ENCODE measurements at places on chromosomes 3 and 15. TPM values are rescaled to one million over a fixed set of nuclear protein-coding genes. Genes with fewer than 3 reads are reported as not detected.

GRCh38 chr15:62094388-62094787 lies 27.6 kb downstream of the C2CD4A start:
- no peak overlapping the region for H3K4me3 ChIP-seq
- no peak overlapping the region for H3K27ac ChIP-seq
- no peaks in the 10 kb centered on the region for H3K36me3 ChIP-seq
- no peak for DNase-seq
- no peaks in the 10 kb centered on the region for H3K4me1 ChIP-seq

CACNA2D2 gene
- 1.5 TPM for total RNA-seq

FSIP1 gene
- total RNA-seq = 16.2 TPM

GRCh38 chr15:99716540-99717095 lies 16.6 kb downstream of the LYSMD4 start:
- H3K27me3 ChIP-seq = no peaks in the 10 kb centered on the region
- no peaks in the 10 kb centered on the region for H3K36me3 ChIP-seq
- no peak overlapping the region for H3K4me3 ChIP-seq
- peak overlapping the region; percentile 70 for H3K27ac ChIP-seq

DNA sequence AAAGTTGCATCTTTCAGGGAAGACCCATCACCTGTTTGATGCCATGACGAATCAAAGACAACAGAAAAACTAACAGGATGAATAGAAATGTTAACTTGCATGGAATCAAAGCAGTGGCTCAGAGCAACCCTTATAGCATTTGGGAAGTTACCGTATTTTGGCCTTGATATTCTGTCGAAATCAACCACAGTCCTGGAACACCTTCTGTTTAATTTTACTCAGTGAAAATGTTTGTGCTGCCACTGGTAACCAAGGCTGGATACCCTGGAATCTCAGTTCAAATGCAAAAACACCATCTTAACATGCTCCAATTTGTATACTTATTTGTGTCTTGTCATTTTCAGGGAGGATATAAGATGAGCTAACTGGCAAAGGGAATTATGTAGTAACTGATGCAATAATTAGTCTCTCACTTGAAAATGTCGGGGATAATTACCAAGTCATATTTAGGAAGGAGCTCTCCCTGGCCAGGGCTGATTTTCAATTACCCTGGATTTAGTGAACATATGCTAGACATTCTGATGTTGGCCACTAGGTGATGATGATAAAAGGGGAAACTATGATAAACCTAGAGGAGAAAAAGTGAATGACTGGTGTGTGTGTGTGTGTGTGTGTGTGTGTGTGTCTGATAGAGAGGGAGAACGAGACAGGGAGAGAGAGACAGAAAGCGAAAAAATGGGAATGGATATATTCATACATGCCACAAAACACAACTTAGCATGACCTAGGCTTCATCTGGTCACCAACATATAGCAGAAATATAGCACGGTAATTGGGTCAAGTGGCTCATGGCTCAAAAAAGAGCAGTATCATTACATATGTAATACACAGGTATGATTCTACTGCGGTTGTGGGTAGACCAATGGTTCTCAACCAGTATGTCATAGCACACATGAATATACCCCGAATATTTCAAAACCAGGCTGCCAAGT lies 19.0 kb upstream of the PRICKLE2 start:
- H3K27ac ChIP-seq = no peak overlapping the region
- no peak overlapping the region for H3K4me3 ChIP-seq
- no peaks in the 10 kb centered on the region for H3K4me1 ChIP-seq
- H3K36me3 ChIP-seq = no peaks in the 10 kb centered on the region

PLEKHO2 gene
- 26.5 TPM for total RNA-seq

SLC38A3 gene
- total RNA-seq = not detected

- H3K36me3 ChIP-seq = no peaks in the 10 kb centered on the region
- no peaks in the 10 kb centered on the region for H3K27me3 ChIP-seq
- no peaks in the 10 kb centered on the region for H3K4me1 ChIP-seq
- no peak for DNase-seq
- no peak overlapping the region for H3K27ac ChIP-seq
Measured at GRCh38 chr3:65314269-65314668, 626.5 kb upstream of the ADAMTS9 start.
